ENCODE measurements at places on chromosomes 6 and 20. TPM values are rescaled to one million over a fixed set of nuclear protein-coding genes. Genes with fewer than 3 reads are reported as not detected.

DNA sequence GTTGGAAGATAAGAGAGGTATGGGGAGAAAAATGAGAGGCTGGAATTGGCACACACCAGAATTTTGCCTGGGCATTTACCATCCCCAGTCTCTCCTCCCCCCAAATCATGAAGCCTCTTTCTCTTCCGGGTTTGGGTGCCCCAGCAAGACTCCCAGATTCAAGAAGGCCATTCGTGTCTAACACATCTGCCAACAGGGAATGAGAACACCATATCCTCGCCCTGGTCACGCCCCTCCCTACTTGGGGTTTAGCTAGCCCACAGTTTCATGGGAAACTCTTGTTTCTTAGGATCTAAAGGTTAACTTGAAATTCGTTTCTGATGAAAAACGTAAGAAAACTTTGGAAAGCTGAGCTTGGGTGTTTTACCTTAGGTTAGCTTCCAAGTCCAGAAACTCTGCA, 105.5 kb upstream of the TMEM170B start:
- DNase-seq, result no peak

DNA sequence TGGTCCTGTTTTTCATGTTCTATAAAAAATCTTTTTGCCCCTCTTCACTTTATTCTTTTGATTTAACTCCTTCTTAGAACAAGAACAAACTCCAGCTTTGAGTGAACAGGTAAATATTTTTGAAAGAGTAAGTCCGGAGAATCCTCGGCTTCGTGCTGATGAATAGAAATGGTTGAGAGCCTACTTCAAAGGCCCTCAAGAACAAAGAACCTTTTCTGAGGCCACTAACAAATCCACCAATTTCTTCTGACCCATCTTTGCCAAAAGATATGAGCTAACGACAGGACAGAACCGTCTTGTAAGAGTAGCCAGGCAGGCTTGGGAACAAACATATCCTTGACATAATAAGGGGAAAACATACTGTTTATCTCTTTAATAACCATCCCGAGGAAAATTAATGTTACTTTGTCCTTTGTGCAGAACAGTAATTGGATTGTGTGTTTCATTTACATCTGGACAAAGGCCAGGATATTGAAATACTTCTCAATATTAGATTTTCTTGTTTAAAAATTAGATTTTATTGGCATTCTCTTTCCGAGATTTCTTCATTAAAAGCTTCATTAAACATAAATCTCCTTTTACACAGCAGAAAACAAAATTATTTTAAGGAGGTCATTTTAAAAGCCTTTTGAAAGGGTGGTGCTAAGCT, 52.9 kb downstream of the NOX3 start:
- DNase-seq, result no peak

The DYNLT2 gene
- 7.5 TPM for total RNA-seq

The ISM1 gene
- not detected for total RNA-seq

DNA sequence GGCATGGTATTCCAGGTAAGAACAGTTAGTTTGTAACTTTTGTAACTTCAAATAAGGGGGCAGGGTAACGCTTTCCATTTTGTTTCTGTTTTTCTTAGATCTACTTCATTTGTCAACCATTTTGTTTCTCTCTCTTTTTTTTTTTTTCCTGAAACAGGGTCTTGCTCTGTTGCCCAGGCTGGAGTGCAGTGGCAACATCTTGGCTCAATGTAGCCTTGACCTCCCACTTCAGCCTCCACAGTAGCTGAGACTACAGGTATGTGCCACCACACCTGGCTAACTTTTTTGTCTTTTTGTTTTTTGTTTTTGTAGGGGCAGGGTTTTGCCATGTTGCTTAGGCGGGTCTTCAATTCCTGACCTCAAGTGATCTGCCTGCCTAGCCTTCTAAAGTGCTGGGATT, 32.1 kb upstream of the NHSL1 start:
- no peak for DNase-seq

The DSTN gene
- 58.1 TPM for total RNA-seq

GRCh38 chr6:109257494-109257893, 124.8 kb downstream of the CD164 start:
- no peak for DNase-seq
